Stimulated activated CD8-positive, alpha-beta memory T cell treated with anti-CD3 and anti-CD28 coated beads, Interleukin-15, amount 100 ng/mL, for 4 hours (primary cell): ENCODE measurements at places on chromosomes 3 and 15.

- DNase-seq, result no peak
Observed at GRCh38 chr15:29677871-29678461, 144.3 kb downstream of the TJP1 start.

- no peak for DNase-seq
Observed at GRCh38 chr3:12995389-12996180, 77.6 kb downstream of the IQSEC1 start.

- no peak for DNase-seq
Observed at GRCh38 chr15:79957741-79958140, 13.3 kb downstream of the BCL2A1 start.

DNA sequence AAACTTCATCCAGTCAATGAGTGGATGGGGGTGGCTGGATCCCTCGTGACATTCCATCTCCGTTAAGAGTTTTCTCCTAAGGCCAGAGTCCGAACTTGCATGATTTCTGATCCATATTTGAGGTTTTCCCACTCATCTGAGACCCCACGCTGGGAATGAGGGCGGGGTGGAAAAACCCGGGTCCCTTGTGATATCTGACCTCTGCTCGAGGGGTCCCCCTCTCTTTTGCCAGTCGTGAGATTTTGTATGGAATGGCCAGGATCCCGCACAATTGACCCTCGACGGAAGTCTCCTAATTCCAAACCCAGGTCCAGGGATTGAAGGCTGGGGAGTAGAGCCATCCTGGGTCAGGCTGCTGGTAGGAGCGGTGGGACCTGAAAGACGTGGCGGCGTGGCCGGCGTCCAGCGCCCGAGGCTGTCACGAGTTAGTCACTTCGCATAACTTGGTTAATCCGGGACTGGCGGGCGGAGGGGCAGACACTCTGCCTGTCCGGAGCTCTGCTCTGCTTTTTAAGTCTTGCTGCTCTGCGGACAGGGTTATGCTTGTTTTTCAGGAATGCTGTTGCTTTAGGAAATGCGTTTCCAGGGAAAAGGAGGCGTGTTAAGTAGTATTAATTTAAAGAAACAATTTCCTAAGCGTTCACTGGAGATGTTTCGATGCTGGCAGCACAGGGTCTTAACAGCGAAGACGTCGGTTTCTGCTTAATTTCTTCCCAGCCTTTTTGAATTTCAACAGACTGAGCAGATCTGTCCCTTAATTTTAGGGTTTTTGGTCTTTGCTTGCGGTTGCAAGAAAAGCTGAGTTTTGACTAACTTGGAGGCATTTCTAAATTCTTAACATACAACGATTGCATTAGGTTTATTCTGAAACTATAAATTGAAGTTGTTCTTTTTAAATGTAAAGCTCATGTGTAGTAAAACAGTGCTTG is 69.7 kb upstream of the LRRFIP2 start:
- peak; percentile 8 for DNase-seq

DNA sequence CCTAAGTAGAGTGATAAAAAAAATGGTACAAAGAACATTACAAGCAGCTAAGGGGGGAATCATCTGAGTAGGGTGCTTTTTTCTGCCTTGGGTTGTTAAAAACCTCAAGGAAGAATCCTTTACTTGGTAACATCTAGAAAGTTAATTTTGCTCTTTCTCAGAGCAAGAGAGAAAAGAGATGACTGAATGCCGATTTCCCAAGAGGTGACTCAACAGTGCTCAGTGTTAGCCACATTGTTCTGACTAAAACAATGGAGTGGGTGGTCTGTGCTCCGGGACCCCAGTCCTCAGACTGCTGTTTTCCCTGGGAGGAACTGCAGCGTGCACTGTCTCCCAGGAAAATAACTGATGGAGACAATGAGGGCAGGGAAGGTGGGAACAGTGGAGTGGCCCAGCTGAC is 41.1 kb upstream of the RASGRP1 start:
- DNase-seq, result no peak

GRCh38 chr3:48894516-48894915 is 4.2 kb downstream of the SLC25A20 start:
- no peak for DNase-seq
